ENCODE measurements at places on chromosomes 5 and 9.

GRCh38 chr5:135248801-135249231 is 150.2 kb downstream of the MACROH2A1 start:
- DNase-seq: peak; percentile 30

DNA sequence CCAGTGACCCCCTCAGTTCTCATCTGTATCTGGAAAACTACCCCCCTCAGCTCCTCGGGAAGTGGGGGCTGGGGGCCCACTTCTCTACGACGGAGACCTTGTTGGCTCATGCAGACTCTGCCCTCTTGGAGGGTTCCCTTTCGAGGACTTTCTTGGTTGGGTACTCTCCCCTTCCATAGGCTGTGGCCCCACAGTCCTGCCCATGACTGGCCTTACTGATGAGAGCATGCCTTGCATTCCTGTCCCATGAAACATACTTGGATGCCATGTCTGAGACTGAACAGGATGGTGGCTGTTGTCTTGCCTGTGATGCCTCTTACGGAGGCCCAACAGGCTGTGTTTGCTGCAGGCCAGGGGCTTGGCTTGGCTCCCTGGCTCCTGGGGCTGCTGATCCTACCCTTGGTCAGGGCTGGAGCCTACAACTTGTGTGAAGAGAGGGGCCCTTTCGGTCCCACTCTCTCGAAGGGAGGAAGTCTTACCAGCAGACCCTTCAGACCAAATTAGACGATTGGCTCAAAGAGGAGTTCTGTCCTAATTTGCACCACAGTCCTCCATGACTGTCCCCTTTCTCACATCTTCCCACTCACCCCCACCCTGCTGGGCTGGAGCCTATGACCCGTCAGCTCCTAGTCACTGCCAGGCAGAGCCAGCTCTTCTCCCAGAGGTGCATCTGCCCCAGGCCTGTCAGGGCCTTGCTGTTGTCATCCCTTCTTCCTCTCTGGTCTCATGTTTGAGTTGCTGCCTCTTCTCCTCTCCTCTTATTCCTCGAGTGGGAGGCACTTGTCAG is 109.9 kb downstream of the CACNA1B start:
- peak; percentile 24 for DNase-seq

GRCh38 chr9:8085986-8086385 is 286.4 kb upstream of the DMAC1 start:
- no peak for DNase-seq

- DNase-seq: no peak
These were observed 603.7 kb downstream of the RAB3C start for GRCh38 chr5:59186623-59187022.

- DNase-seq: no peak
These were observed 237.5 kb downstream of the AP3B1 start for GRCh38 chr5:78056901-78057514.

DNA sequence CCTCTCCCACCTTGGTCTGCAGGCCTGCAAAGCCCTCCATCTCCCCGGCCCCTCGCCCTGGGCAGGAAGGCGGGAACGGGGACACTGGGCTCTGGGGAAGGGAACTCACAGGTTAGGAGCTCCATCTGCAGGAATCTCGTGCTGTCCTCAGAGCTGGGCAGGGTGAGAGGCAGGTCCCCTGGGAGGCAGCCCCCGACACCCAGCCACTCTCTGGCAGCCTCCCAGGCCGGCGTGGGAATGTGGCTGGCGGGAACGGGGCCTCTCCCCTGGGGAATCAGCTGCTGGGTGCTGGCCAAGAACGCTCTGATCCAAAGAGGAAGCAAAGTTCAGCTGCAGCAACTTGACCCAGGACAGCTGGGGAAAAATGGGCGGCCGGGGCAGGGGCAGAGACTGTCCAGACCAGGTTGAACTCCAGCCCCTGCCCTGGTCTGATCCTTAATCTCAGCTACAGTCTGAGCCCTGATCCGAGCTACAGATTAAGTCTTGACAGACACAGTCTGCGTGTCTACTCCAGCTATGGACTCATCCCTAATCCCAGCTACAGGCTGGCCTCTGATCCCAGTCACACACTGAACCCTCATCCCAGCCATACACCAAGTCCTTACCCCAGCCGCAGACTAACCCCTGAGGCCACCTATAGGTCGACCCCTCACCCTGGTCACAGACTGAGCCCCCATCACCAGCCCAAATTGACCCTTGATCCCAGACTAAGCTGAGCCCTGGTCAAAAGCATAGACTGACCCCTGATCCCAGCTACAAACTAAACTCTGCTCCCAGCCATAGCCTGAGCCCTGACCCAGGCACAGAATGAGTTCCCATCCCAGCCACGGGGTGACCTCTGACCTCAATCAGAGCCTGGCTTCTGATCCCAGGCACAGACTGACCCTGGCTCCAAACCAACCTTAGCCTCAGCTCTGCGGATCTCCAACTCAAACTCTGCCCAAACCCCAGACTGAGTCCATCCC is 37.3 kb upstream of the EGFL7 start:
- DNase-seq: no peak

- peak; percentile 84 for DNase-seq
These were observed 1.2 kb downstream of the PPARGC1B start for GRCh38 chr5:149731332-149731616.

- DNase-seq: no peak
These were observed 30.1 kb upstream of the AUH start for GRCh38 chr9:91391818-91392217.

GRCh38 chr9:93187047-93187446 is 3.1 kb downstream of the WNK2 start:
- DNase-seq: peak; percentile 46

GRCh38 chr5:138843316-138844124 is 31.6 kb downstream of the LRRTM2 start:
- DNase-seq: no peak

GRCh38 chr9:127154390-127155191 is 32.2 kb upstream of the ANGPTL2 start:
- DNase-seq: no peak

DNA sequence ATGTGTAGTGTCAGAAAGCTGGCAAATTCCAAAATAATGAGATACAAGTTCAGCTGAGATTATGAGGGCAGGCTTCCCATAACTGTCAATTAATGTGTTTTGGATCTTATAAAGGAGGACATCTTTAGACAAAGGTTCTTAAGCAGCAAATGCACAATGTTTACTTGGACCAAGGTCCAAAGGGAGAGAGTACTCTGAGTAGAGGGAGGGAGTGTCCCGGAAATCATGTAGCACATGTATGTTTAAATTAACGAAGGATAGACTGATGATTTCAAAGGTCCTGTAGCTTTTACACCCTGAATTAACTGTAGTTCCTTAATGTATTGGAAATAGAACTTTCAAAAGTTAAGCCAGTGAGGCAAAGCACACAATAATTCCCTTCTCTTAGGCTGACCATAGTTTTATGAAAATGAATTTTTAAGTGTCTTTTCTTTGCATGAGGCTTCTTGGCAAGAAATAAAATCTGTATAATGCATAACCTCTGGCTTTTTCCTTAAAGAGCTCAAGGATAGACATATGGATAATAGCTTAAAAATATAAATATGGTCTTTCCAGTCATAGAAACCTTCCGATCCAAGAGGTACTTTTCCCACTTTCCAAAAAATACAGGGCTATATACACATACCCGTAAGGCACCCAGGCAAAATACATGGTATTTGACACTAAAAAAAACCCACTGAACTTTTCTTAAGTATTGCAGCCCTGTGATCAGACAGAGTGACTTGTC is 93.0 kb downstream of the PCSK5 start:
- no peak for DNase-seq

- DNase-seq: no peak
These were observed 130.6 kb downstream of the DTWD2 start for GRCh38 chr5:118857700-118858099.

GRCh38 chr9:38047301-38048251 is 21.5 kb downstream of the SHB start:
- no peak for DNase-seq

- no peak for DNase-seq
These were observed 20.4 kb upstream of the KIF12 start for GRCh38 chr9:114119242-114120191.

GRCh38 chr5:2352101-2352861 is 399.2 kb downstream of the IRX2 start:
- DNase-seq: peak; percentile 25

DNA sequence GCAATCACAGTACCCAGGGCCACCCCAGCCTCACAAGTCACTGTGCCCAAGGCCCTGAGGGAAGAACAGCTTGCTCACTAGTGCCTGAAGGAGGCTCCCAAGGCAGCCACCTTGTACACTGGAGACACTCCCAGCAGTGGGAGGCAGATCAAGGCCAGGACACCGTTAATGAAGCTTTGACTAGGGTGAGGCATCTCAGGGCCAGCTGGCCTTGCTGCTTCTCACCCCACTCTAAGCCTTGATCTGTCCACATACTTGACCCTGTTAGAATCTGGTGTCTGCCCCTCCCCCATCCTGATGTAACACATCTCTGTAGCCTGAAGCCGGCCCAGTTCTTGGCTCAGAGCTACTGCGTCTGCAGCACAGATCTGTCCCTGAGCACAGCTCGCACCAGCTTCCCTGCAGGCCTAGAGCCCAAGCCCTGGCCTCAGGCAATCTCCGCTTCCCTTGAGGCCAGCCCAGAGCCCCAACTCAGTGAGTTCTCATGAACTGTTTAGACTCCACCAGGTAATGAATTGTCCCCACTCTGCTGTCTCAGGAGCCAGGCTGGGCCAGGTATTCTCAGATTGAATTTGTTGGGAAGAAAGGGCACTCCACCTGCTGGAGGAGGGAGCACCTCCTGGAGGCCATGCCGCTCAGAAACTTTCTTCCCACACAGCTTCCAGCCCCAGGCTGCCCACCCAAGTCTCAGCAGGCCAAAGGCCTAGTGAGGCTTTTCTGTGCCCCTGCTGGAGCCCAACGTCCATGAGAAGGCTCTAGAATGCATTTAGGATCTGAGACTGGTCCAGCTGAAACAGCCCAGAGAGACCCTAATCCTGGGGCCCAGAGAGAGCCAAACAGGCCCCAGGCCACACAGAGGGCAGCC is 13.4 kb upstream of the JADE2 start:
- peak; percentile 58 for DNase-seq

DNA sequence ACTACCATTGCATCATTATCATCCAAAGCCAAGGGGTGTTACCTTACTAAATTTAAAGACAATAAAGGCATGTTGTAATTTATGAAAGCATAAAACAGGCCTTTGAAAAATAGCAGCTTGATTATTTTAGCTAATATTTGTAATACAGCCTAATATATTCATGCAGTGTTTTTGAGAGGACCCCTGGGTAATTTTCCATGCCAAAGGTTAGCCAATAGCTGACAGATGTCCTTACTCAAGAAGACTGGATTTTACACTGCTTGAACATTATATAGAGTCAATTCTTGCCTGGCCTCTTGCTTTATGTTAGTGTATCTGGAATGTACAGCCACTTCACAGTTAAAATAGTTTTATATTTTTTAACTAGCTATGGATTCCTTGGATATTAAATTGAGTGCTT is 337.8 kb upstream of the PAPPA start:
- no peak for DNase-seq

- DNase-seq: peak; percentile 53
These were observed 133.4 kb downstream of the DAB2IP start for GRCh38 chr9:121784731-121785411.

DNA sequence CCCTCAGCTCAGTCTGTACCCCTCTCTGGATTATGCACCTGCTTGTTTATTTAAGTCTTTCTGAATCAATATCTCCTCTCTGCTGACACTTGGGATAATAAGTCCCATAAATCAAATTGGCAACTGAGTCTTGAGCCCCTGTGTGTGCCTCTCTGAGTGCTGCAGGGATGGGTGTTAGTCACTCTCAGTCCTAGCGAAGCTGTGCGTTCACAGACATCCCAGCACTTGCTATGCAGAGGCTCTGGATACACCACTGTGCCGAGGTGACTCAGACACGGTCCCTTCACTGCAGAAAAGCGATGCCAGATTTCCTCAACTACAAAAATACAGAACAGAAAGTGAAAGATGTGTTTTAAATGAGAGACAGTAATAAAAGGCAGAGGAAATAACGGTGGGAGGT is 4.1 kb upstream of the KCNMB1 start:
- no peak for DNase-seq

DNA sequence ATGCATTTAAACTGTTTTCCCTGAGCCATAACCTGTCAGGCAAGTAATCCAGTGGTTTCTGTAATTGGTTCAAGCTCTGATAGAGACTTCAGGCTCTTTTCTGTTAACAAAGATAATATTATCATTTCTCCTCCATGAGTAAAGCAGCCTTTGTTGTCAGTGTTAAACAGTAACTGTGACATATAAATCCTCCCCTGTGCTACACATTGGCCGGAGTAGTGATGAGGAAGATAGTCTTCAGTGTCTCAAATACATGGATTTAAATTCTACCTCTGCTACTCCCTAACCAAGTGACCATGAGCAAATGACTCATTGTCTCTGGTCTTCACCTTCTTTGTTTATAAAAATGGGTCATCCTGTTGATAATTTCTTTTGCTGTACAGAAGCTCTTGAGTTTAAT is 615.5 kb upstream of the CHD1 start:
- no peak for DNase-seq

DNA sequence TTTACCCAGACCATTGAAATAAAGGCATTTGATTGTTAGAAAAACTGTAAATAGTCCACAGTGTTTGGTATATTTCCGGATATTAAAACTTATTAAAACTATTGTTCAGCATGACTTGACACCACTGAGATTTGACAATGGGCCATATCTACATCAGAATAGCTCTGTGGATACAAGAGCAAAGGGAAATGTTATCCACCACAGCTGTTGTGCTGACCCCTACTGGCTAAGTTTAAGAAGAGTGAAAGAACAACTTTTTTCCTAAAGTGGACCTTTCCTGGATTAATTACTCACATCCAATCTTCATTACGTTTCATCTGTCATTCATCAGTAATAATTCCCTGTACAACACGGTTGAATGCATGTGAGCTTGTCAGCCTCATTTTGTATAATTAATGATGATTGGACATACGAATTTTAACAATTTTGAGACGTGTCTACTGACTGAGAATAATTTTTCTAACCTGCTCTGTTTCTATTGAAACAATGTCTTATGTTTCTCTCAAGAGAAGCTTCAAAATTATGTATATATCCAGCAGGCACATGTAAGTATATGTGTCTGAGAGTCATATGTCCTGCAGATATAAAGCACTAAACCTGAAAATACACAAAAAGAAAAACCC is 1952.6 kb downstream of the MAT2B start:
- DNase-seq: no peak

GRCh38 chr9:101126556-101126955 is 98.0 kb downstream of the PLPPR1 start:
- no peak for DNase-seq

GRCh38 chr5:7348168-7348854 is 47.6 kb upstream of the ADCY2 start:
- DNase-seq: no peak

DNA sequence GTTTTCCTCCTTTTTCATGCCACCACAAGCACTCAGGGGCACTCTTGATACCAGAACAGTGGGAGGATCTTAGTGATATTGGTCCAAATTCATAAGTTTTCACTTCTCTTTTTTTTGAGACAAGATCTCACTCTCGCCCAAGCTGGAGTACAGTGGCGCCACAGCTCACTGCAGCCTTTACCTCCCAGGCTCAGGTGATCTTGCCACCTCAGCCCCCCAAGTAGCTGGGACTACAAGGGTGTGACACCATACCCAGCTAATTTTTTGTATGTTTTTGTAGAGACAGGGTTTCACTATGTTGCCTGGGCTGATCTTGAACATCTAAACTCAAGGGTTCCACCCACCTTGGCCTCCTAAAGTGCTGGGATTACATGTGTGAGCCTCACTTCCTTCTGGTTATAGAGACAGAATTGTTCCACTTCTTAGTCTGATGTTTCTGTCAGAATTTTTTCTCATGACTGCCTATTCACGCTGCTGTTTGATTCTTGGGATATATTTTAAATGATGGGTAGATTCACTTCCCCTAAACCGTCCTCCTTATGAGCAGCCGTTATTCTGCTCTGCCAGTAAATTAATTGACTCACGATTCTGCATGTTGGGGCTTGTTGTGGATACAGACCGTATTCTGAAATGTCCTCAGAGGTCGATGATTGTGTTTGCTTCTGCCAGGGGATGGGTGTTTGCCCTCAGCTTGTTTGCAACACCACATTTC is 30.8 kb downstream of the MTAP start:
- DNase-seq: no peak
